ENCODE measurements at places on chromosomes 4 and X.

DNA sequence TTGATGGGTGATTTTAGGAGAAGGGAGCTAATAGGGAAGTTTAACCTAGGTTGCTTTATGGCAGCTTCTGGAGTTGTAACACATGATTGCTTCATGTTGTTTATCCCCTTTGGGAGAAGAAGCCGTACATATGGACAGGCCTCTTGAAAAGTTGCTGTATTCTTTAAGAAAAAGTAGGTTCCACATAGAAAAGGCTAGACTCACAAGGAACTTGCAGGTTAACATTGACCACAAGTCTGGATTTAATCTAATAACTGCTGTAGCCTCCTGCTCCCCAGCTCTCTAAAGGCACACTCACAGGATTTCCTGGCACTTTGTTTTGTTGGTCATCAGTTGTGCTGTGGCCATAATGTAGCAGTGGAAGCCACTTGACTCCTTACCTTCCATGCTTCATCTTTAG, 19.7 kb downstream of the FNIP2 start:
- DNase-seq = no peak

- no peak for DNase-seq
These were observed 339.0 kb upstream of the BOD1L1 start for GRCh38 chr4:13966231-13967195.

- DNase-seq = no peak
These were observed 2.2 kb upstream of the CFI start for GRCh38 chr4:109803924-109804571.

GRCh38 chr4:152558396-152558795, 22.5 kb upstream of the FBXW7 start:
- no peak for DNase-seq

DNA sequence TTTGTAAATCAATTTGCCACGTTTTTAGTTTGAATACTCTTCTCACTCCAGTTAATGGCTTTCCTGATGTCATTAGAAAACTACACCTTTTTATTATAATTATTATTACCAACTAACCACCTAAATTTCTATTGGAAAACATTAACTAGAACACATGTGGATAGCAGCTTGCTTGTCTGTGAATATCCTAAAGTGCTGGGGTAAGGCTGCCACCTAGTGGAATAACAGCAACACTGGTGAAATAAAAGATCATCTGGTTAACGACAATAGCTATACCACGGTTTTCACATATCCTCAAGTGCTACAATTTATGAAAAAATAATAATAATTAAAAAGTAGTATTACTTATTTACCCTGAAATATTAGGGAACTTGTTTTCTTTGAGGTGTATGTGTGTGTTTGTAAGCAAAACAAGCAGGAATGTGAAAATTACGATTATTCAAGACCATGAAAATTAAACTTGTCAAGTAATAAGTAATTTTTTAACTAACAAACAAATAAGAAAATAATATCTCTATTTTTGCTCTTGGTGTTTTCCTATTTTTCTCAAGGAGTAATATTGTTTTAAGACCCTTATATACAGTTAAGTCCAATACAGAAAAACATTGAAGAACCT, 130.1 kb upstream of the TECRL start:
- DNase-seq = no peak

GRCh38 chr4:64969081-64969480, 559.8 kb upstream of the TECRL start:
- no peak for DNase-seq

Data from cortex of kidney (tissue), 1 donor.